Stimulated activated CD8-positive, alpha-beta memory T cell treated with anti-CD3 and anti-CD28 coated beads, Interleukin-2, amount 100 ng/mL, for 48 hours (primary cell): ENCODE measurements at places on chromosomes 2 and 18.
A peak's percentile ranks its signal among the peaks of the same experiment; 100 is the strongest.

DNA sequence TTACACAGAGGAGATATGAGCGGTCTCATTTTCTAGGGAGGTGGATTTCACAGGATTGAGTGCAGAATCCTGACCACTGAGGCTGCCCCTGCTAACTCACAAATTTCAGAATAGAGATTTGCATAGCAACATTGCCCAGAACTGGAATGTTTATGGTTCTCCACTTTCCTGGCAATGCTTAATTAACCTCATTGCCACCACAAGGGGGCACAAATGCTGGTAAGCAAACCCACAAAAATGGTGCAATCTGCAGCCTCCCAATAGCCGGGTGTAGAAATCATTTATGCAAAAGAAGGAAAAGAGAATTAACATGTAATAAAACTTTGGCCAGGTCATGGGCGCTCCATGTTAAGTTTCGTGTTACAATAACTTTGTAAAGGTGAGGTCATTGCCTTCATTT lies 112.4 kb downstream of the CYRIA start:
- DNase-seq: peak; percentile 1

GRCh38 chr2:230541934-230542380 lies 126.0 kb downstream of the SP100 start:
- DNase-seq: no peak

GRCh38 chr18:46294318-46294717 lies 190.1 kb downstream of the HAUS1 start:
- DNase-seq: no peak

GRCh38 chr2:172985139-172985892 lies 90.3 kb upstream of the MAP3K20 start:
- DNase-seq: no peak

DNA sequence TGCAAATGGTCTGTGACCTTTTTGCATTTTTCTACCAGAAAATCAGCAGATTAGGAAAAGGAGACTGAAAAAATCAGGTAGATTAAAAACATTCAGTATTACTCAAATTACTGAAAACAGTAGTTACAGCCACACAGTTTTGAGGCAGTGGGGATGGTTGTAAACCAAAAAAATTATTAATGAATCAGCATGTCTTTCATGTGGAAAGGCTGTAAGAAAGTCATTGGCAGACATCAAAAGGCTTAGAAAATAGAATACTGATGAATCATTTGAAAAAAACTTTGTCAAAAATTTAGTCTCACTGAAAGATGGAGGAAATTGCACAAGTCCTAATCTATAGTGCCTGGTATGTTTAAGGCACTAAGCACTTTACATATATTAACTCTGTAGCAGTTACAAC lies 133.9 kb upstream of the GCFC2 start:
- no peak for DNase-seq

GRCh38 chr2:241932899-241933178 lies 63.3 kb downstream of the RTP5 start:
- DNase-seq: no peak

DNA sequence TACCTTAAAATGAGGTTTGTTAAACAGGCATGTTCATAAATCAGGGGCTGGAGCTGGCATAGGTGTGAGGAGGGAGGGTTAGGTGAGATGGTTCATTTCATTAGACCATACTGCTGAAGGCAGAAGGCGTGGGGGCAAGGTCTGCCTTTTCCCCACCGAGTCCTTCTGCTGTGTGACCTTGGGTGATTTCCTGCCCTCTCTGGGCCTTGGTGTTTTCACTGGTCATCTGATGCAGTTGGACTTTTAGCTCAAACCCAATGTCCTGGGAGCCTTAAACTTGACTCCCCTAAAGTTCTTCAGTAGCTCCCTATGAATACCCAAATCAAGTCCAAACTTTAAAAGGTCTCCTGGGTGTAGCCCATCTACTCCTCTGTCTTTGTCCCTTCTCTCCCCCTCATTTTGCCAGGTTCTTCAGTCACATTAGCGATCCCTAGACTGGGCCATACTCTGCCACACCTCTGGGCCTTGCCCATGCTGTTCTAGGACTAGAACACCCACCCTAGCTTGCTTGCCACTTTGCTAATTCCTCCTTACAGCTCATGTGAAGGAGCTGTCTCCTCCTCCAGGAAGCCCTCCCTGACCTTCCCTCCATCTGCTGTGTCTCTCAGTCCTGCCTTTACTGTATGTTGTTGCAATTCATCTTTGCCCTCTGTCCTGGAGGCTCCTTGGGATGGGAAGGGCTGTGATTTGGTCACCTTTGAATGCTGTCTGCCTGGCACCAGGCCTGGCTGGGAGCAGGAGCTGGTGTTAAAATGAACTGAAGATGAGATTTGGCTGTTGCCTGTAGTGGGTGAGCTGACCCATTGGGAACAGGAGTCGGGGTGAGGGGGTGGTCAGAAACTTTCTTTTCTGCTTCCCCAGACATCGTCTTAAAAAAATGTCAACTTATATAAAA lies 85.4 kb upstream of the HS6ST1 start:
- DNase-seq: no peak

- no peak for DNase-seq
Measured at GRCh38 chr18:21194871-21195771, 46.9 kb upstream of the GREB1L start.

DNA sequence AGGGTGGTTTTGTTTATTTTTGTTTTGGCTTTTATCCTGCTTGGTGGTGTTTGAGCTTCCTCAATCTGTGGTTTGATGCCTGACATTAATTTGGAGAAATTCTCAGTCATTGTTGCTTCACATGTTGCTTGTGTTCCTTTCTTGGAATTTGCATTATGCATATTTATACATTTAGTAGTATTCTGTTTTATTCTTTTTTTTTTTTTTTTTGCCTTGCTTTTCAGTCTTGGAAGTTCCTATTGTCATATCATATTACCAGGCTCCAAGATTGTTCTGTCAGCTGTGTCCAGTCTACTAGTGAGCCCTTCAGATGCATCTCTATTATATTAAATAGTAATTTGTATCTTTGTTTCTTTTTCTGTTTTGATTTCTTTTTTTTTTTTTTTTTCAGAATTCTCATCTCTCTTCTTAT lies 77.0 kb downstream of the EPC2 start:
- no peak for DNase-seq

DNA sequence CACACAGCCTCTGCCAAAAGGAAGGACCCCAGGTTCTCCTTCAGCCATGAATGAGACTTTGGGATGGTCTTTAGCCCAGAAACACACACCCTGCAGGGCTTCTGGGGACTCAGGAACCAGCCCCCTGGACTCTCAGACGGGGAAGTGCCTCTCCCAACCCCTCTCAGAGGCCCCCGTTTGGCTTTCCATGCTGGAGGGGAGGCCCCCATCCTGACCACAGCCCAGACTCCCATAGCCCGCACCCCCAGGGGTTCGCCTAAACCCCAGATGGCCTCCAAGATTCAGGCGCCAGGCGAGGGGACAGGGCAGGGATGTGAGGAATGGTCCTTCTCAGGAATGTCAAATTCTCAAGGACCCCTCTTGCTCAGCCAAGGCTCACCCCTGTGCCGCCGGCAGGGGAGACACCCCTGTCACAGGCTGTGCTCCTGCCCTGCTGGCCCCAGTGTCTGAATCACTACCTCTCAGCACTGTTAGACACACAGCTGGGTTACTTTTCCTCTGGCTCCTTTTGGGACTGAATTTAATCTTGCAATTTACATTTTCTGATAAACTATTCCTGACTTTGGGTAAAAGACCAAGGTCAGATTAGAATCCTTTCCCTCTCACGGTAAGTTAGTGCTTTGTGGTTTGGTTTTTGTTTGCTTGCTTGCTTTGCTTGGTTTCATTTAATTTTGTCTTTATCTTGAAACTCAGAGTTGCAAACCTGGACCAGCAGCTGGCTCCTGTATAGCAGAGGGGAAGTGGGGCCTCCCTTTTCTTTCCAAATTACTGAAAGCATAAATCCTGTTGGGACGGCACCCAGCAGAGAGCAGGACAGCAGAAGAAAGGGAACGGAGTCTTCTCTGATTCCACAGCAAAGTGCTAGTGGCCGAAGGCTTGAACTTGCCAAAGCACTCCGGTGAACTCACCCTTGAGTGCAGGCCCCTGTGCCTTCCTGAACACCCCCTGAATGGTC lies 198.9 kb upstream of the RAB6C start:
- no peak for DNase-seq

DNA sequence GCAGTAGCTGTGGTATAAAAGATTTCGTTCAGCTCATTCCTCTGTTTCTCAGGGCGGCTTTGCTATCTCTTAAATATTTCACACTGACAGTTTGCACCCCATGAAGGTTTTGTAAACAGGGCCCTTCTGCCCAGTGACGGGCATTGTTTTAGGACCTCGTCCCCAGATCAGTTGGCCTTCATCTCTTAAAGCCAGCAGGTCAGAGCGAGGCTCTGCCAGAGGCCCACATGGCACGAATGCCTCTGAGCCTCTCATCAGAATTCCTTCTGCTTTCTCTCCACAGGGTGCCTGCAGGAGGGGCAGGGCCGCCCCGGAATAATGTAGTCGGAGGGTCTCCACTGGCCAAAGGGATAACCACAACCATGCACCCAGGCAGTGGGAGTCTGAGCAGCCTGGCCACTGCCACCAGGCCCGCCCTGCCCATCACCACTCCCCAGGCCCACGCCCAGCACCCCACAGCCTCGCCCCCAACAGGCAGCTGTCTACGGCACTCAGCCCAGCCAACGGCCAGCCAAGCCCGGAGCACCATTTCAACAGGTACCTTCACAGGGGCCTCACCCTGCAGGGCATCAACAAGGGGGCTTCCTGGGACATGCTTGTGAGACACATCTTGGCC lies 177.0 kb downstream of the SEPTIN10 start:
- DNase-seq: no peak

DNA sequence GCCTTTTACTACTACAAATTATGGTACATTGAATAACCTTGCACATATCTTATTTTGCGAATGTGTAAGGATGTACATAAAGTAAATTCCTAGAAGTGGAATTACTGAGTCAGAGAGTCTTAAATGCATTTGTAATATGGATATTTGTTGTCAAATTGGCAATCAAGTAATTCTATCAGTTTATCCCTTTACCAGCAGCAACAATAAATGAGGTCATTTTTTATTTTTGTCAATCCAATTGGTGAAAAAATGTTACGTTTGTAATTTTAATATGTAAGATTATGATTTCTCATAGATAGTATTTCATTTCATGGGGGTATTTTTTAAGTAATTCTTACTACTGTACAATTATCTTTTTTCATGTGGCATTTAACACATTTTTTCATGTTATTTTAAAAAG lies 14.8 kb downstream of the PPIG start:
- no peak for DNase-seq

DNA sequence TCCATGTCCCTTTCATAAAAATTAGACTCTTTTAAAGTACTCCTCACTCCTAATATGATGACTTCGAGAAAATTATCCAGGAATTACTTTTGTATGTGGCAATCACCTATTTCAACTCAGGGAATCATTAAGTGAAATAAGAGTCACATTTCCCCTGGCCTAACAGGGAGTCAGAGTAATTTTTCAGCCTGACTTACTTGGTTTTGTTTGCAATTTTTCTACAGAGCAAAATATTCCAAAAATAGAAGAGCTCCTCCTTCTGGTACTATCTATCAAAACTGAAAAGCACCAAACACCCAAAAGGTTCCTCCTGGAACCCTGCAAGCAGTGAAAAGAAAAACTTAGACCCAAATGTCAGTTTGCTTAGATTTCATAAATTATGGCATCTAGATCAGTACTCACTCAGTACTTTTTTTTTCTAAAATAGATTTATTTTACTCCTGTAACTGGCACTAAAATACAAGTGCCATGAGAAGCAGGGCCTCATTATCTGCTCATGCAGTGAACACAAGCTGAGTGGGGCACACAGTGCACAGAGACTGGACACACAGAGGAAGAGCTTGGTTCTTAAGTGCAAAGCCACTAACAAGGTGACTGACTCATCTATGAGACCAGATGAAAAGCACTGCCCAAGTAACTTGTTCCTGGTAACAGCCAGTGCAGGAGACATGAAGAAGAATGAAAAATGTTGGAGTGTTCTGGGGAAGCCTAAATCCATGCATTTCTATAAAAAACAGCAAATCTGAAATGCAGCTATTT lies 28.7 kb downstream of the ACAA2 start:
- no peak for DNase-seq

DNA sequence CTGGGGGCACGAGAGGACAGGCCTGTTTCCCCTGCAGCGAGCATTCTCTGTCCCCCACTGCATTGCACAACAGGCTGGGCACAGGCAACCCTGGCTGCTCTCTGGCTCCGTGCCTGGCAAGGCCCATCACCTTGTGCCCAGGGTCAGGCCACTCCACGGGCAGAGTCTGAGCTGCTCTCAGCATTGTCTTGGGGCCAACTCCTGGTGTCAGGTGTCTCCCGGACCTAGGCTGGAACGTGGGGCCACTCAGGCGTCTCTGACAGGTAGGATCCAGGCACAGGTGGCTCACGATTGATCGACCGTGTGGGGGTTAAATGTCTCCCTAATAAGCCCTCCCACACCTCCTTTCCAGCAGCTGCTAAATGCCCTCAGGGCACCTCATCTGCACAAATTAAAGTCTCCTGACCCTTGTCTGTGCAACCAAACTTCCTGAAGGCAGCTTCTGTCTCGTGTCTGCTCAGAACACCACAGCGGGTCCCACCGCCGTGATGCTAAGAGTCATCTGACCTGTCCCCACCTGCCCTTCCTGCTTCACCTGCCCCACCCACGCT lies 66.6 kb upstream of the GPC1 start:
- no peak for DNase-seq

DNA sequence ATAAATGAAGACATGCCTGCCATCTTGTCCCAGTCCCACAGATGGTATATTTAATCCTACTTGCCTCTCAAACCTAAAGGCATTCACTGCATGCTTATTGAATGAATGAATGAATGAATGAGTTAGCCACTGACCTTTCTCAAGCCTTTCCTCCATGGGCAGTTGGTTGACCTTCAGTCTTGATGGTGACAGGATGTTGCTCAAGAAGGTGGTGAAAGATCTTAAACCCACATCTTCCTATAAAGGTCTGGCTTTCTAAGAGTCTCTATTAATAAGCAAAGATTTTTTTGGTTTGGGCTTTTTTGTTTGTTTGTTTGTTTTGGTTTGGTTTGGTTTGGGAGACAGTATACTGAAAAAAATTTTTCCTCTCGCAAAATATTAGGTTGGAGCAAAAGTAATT lies 41.7 kb downstream of the KIAA2012 start:
- no peak for DNase-seq

DNA sequence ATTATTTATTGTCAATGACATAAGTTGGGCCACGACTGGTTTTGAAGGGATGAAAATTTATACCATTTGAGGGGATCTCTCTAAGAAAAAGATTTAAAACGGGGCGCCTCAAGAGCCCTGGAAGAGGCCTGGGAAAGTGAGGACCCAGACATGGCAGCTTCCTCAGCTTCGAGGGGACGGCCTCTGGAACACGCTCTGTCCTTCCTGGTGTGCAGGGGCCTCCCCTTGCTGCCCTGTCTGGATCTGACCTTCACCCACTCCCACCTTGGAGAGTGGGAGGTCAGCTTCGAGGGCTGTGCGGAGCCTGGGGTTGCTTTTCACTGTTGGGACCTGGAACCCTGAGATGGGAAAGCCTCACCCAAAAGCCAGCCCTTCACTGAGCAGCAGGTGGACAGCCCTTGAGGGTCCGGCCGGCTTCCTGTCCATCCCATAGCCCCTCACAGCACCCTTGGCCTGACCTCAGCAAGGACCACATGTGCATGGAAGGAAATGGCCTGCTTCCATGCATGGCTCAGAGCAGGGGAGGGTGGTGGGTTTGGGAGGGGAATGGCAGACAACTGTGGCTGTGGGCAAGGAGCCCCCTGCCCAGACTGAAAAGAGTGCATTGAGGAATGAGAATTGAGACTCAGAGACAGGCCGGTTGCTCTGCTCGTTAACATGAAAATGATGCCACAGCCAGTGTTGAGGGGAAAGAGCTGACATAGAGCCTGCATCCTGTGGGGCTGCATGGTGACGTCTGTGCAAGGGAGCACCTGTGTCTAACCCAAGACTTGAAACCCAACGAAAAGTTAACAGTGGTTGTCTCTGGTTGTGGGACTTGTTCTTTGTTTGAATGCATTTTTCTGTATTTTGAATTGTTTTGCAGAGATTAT lies 16.3 kb downstream of the FBLN7 start:
- no peak for DNase-seq
